ENCODE measurements at places on chromosomes 7 and 10. TPM values are rescaled to one million over a fixed set of nuclear protein-coding genes. Genes with fewer than 3 reads are reported as not detected.

DNA sequence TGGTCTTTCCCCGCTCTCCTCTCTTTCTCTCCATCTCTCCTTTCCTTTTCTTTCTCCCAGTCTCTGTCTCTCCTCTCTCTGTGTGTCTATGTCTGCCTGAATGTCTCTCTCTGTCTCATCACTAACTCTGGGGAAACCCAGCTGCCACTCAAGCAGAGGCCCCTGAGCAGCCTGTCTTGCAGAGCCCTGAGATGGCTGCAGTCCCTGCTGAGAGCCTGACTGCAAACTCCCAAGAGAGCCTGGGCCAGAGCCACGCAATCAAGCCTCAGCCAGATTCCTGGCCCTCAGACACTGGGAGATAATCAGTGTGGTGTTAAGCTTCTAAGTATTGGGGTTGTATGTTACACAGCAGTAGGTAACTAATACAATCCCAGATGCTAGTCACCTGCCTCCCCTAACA is 91.5 kb downstream of the PAXIP1 start:
- DNase-seq = no peak

DNA sequence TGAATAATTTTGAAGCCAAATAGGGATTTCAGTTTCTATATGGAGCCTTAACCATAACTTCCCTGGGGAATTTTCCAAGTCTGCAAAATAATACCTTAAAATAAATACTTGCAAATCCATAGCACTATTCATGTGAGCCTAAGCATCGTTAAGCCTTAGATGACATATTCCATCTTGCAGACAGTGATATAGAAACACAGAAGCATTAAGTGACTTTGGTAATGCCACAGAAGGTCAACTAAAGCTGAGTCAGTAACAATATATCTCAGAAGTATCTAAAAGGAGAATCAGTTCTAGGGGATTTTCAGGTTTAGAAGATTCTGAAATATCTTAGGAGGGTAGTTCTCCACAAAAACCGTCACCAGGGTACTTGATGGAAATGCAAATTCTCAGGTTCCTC is 163.4 kb upstream of the COL1A2 start:
- no peak for DNase-seq

DNA sequence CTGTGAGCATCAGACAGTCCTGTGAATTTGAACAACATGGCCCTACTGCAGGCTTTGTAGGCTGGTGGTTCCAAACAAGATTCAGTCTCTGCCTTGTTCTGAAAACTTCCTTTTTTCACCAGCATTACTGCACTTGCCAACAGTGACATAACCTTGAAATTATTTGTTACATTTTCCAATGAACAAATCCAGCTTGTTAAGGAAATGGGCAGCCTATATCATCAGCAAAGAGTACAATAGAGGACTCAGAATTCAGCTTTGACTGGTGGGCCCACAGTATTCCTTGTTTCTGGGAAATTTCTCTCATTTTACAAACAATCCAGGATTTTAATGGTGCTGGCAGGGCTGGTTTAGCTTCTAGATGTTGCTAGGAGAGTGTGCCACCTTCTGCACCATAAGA is 703.7 kb upstream of the FZD8 start:
- no peak for DNase-seq

- DNase-seq = no peak
These were observed 54.5 kb upstream of the OPALIN start for GRCh38 chr10:96413151-96413787.

DNA sequence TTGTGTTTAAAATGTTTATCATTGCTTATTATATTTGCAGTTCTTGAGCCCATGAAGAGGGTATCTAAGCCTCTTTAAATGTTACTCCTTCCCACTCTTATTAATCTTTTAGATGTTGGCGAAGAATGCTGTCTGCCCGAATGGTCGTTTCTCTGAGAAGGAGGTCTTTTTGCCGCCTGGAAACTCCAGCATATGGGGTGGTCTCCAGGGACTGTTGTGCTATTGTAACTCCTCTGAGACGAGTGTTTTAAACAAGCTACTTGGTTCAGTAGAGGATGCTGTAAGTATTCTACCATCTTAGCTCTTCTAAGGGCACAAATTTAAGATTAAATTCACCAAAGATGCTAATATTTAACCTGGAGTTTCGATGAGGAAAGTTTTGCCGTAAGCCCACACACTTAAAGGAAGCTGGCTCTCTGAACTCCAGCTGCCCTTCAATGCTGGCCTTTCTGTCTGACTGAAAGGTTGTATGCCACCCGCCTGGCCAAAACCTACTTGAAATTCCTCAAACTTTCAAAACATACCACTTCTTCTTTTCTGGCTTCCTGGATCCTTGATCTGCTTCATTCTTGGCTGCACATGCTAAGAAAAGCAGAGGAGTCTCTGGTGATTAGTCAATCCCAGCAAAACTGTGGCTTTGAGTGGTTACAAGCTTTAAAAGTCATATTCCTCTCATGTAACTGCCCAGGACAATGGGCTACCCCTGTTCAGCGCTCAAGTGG is 74.7 kb downstream of the ABCA13 start:
- DNase-seq = no peak

DNA sequence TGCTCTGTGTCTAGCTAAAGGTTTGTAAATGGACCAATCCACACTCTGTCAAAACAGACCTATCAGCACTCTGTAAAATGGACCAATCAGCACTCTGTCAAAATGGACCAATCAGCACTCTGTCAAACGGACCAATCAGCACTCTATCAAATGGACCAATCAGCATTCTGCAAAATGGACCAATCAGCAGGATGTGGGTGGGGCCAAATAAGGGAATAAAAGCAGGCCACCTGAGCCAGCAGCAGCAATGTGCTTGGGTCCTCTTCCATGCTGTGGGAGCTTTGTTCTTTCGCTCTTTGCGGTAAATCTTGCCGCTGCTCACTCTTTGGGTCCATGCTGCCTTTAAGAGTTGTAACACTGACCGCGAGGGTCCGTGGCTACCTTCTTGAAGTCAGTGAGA is 740.5 kb upstream of the POM121L12 start:
- no peak for DNase-seq

DNA sequence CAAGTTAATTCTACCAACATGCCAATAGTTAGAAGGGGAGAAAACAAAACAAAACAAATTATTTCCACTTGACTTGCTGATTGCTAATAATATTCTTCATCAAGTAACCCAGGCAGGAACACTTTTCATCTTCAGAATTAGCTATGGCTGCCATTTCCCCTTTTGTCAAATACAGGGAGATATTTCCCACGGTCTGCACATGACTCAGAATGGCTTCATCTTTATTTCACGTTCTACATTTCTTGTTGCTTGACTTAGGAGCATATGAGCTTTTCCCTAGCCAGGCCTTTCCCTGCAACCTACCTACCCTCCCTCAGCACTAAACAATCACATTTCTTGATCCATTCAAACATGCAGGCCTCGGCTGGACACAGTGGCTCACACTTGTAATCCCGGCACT is 6.5 kb downstream of the CPVL start:
- no peak for DNase-seq

- DNase-seq = no peak
These were observed 23.4 kb downstream of the ADRA2A start for GRCh38 chr10:111100198-111100597.

DNA sequence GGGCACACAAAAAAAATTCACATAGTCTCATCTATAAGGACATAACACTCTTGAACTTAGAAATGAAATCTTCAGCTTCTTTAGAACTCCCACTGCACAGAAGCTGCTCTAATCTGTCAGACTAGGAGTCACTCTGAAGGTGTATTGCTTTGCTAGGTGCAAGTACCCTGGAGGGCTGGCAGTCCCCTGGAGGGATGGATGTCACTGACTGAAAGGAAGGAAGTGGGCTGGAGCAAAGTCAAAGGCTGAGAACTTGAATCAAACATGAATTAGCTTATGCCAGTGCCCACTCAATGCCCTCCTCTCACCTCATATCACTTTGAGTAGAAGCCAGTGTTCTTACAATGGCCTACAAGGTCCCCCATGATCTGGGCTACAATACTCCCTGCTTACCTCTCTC is 140.3 kb upstream of the ANKRD1 start:
- DNase-seq = no peak

DNA sequence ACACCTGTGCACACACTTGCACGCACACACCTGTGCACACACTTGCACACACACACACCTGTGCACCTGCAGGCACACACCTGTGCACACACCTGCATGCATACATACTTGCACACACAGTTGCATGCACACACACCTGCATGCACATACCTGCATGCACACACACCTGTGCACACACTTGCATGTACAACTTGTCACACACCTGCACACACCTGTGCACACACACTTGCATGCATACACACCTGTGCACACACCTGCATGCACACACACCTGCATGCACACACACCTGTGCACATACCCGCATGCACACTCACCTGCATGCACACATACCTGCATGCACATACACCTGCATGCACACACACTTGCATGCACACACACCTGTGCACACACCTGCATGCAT is 150.1 kb upstream of the RHEB start:
- DNase-seq = no peak

DNA sequence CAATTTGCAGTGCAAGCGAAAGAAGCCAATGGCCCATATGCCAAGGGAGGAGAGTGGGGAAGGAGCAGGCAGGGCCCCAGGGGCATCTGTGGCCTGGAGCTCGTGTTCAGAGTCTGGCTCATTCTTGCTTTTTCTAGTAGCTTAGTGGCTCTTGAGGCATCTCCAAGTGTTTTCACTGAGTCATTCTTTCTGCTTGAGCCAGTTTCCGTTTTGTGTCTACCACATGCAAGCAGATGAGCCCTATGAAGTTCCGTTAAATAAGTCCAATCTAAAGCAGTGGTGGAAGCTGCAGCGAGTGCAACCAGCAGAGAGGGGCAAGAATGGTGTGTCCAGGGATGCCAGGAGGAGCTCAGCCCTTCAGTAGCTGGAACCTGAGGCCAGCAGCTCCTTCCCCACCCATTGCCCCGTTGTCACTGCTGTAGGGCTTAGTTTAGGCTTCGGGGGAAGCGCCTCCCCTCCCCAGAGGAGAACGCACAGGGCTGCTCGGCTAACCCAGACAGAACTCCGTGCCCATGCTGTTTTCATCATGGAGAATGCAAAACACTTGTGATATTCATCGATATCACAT is 57.4 kb upstream of the EBF3 start:
- DNase-seq = no peak

- no peak for DNase-seq
These were observed 969 bp downstream of the SLC35G1 start for GRCh38 chr10:93894516-93895378.

The MNX1 gene
- polyA plus RNA-seq = 0.76 TPM

The KLF14 gene
- not detected for polyA plus RNA-seq

The IL2RA gene
- 0.36 TPM for polyA plus RNA-seq

The GIMAP7 gene
- polyA plus RNA-seq = 28.7 TPM

The TRIM4 gene
- polyA plus RNA-seq = 35.3 TPM

Data from left lung (tissue), 14 donors.